ENCODE measurements at places on chromosomes 5 and 9.

- DNase-seq, result no peak
These were observed 21.8 kb downstream of the SLIT3 start for GRCh38 chr5:169279125-169279524.

GRCh38 chr5:100900796-100901781 lies 2.0 kb downstream of the ST8SIA4 start:
- peak; percentile 94 for DNase-seq

GRCh38 chr5:103216137-103216536 lies 42.4 kb upstream of the MACIR start:
- no peak for DNase-seq

DNA sequence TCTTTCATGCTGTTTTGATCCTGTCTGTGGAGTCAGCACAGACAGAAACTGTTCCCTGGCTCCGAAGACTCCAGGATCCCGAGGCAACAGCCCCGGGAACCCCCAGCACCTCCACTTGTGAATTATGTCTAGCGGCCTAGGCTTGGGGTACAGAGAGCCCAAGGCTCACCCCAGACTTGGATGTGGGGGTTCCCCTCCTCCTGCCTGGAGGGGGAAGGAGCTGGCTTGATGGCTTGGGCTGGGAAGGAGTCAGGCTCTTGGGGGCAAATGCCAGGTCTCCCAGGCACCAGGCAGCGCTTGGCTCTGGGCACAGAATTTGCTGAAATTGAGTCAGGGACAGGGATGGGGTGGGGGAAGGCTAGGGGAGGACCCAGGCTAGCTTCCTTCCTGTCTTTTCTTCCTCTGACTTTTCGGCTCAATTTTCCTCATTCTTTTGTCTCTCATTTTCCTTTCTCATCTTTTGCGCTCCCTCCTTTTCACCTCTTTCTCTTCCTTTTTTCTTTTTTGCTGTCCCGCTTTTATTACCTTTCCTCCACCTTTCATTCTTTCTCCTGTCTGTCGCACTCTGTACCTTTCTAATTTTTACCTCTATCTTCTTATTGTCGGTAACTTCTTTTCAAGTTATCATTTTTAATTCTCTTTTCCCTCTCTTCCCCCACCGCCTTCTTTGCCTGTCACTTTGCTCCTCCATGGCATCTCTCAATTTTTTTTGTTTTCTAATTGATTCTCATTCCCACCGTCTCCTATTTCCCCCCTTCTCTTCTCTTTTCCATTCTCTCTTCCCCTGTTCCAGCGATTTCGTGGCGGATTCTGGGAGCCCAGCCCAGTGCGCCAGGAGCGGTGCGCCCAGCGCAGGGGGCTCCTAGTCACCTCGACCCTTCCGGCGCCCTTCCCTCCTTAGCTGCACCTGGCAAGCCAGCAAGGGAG lies 10.5 kb downstream of the MSX2 start:
- no peak for DNase-seq

DNA sequence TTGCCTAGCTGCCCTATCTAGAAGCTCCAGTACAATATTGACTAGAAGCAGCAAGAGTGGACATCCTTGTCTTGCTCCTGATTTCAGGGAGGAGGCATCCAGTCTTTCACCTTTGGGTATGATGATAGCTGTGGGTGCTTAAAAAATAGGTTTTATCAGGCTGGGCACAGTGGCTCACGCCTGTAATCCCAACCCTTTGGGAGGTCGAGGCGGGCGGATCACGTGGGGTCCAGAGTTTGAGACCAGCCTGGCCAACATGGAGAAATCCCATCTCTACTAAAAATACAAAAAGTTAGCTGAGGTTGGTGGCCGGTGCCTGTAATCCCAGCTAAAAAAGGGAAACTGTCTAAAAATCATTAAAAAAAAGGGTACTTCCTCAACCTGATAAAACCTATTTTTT lies 2.0 kb upstream of the CAMSAP1 start:
- no peak for DNase-seq

DNA sequence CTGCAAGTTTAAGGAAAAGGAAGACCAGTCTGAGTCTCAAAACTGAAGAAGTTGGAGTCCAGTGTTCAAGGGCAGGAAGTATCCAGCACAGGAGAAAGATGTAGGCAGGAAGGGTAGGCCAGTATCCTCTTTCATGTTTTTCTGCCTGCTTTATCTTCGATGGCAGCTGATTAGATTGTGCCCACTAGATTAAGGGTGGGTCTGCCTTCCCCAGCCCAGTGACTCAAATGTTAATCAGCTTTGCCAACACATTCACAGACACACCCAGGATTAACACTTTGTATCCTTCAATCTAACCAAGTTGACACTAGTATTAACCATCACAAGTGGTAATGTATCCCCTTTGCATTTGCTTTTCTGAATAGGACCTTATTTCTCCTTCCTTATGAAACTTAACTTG lies 535.9 kb upstream of the FTMT start:
- DNase-seq, result no peak

DNA sequence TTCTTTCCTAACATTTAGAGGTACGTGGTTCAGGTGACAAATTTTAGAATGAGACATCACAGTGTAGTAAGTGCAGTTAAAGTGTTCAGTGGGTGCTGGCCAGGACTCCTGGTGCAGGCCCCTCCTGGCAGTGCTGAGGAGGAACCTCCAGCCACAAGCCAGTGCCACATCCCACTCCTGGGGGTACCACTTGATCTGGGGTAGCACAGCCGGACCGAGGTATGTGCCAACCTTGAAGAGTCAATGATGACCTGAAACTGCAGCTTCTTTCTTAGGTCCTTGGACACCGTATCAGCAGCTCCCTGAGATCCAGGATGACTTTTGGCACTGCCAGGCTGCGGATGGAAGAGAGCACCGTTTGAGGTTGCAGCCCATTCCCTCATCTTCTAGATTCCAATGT lies 310.4 kb upstream of the IRX4 start:
- DNase-seq, result no peak
